ENCODE measurements at places on chromosomes 13 and 19.

DNA sequence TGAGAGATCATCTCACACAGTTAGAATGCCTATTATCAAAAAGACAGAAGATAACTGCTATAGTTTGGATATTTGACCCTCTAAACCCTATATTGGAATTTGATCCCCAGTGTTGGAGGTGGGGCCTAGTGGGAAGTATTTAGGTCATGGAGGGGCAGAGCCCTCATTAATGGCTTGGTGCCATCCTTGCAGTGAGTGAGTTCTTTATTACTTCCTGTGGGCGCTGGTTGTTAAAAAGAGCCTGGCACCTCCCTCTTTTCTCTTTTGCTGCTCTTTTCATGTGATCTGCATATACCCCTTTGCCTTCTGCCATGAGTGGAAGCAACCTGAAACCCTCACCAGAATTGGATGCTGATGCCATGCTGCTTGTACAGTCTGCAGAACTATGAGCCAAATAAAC is 66.8 kb downstream of the TDRD3 start:
- DNase-seq = no peak

DNA sequence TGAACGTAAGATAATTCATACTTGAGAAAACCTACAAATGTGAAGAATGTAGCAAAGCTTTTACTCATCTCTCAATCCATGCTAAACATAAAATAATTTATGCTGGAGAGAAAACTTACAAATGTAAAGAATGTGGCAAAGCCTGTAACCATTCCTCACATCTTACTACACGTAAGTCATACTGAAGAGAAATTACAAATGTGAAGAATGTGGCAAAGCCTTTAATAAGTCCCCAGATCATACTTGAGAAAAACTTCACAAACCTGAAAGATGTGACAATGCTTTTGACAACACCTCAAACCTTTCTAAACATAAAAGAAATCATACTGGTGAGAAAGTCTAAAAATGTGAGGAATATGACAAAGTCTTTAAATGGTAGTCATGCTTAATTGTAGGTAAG is 89.4 kb downstream of the ZNF675 start:
- no peak for DNase-seq

GRCh38 chr19:33435706-33436359 is 62.3 kb downstream of the CEBPG start:
- no peak for DNase-seq

DNA sequence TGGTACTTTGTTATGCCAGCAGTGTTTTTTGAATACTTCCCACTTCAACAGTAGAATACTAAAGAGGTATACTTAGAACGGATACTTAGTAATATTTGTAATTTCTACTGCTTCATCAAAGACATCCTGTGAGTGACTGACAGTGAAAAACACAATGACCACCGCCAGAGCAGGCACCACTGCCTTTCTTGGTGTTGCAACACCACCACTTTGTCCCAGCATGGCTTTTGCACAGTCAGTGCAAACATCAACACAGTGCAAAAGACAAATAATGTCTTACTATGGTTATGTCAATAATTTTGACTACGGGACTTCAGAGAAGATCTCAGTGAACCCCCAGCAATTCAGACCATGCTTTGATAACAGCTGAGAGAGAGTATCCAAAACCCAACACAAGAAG is 220.5 kb downstream of the RBM26 start:
- DNase-seq = no peak

GRCh38 chr19:42229855-42230351 is 9.8 kb downstream of the ZNF526 start:
- DNase-seq = no peak

GRCh38 chr19:18939922-18940768 is 872 bp downstream of the HOMER3 start:
- no peak for DNase-seq

DNA sequence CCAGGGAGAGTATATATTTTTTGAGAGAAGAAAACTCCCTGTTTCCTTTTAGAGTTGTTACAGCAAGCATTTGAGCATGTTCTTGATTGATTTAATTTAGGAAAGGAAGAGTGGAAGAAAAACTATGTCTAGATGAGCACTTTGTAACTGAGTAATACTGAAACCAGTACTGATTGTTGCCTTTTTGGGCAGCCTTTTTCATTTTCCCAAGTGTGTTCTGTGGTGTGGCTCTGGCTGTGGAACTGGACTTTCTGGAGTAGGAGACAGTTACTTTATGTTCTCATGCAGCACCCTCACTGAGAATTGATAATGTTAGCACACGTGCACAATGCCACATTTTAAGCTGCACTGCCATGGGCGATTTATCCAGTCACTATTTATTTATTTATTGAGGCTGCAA is 211.5 kb downstream of the LMO7 start:
- no peak for DNase-seq

- DNase-seq = no peak
Measured at GRCh38 chr13:28318496-28318895, 176.4 kb downstream of the FLT1 start.

DNA sequence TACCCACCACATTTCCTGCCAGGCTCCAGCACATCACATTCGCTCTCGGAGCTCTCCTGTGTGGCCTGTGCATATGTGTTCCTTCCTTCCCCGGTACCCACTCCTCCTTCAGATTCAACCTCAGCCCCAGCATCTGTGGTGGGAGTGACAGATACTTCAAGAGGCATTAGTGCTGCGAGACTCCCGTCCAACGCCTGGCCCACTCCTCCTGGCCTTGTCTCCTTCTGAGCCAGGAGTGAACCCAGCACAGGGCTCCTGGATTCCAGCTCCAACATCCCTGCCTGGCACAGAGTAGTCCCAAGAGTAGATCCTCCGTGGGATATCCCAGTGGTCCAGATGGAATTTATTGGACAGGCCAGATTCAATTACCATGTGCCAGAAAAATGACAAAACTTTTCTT is 55.9 kb downstream of the SACS start:
- no peak for DNase-seq

GRCh38 chr19:44007473-44007872 is 4.7 kb downstream of the ZNF230 start:
- no peak for DNase-seq

- no peak for DNase-seq
Measured at GRCh38 chr13:44573071-44573470, 3.1 kb downstream of the TSC22D1 start.

DNA sequence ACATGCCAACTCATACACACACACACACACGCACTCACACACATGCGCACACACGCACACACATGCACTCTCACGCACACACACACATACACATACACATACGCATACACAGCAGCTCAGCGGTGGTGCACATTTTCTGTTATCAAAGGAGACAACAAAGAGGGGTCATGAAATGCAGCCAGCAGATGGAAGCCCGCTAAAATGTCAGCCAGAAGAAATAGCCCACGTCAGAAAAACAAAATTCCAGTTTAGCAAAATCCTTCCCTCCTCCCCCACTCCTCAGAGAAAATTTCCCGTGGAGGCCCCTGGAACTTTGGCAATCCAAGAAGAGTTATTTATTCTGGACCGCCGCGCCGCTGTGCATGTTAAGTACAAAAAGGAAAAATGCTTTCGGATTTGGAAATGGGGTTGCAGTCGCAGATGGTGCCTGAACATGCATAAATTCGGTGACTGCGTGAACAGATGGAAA is 114.6 kb upstream of the VSTM2B start:
- no peak for DNase-seq

DNA sequence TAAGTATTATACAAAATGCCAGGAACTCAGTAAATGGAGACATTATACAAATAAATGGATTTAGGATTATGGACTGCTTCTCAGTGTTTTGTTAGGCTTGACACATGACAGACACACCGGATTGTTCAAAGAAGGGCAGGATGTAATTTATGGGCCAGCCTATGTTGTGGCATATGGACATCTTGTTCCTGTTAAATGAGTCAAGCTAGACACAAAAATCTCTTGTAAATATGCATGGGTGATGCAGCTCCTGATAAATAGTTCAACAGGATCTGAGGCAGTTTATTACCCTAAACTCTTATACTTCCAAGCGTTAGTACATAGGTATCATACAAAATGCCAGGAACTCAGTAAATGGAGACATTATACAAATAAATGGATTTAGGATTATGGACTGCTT is 502.3 kb downstream of the TBC1D4 start:
- DNase-seq = no peak

GRCh38 chr13:76647550-76647949 is 238.7 kb downstream of the KCTD12 start:
- DNase-seq = no peak

GRCh38 chr13:100502446-100502845 is 86.1 kb downstream of the GGACT start:
- DNase-seq = no peak

DNA sequence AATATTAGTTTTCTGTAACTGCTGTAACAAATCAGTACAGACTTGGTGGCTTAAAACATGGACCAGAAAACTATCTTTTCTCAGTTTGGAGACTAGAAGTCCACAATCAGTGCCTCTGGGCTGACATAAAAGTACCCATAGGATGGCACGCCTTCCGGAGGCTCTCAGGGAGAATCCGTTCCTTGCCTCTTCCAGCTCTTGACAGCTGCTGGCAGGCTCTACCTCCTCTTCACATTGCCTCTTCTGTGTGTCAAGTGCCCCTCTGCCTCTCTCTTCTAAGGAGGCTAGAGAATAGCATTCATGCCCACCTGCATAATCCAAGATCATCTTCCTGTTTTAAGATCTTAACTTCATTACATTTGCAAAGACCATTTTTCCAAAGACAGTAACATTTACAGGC is 1194.2 kb downstream of the EFNB2 start:
- no peak for DNase-seq

- no peak for DNase-seq
Measured at GRCh38 chr19:30450100-30450499, 77.9 kb downstream of the ZNF536 start.

DNA sequence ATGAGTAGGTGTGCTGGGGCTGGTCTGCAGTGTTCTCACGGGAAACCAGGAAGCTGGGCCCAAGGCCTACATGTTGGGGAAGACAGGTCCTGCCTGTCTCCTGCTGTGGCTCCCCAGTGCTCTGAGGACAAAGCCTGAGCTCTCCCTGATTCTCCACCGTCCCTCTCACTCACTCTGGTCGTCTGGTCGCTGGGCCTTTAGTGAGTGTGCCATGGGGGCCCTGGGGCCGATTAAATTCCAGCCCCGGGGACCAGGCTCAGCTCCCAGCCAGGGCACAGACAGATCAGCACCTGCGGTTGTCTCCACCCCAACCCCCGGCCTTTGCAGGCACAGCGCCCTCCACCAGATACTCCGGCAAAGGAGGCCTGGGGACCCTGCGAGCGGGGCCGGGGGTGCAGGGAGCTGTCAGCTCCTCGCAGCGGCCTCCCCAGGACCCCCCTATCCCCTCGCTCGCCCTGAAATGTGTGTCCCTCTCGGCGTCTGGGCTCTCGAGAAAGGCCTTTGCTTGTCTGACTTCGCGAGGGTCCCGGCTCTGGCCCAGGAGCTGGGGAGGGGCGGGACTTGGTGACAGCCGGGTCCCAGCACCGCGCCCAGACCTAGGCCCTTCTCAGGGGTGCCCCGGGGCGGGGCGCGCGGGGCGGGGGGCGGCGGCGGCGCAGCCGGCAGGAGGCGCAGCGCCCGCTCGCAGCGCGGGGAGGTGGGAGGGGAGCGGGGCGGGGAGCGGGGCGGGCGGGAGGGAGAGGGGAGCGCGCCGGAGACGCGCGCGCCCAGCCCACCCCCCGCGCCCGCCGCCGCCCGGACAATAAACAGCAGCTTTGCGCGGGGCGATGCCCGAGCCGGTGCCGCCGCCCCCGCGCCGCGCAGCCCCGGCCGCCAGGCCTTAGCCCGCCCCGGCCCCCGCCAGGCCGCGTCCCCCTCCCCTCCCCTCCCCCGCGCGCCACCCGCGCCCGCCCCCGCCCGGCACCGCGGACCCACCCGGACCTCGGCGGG is at the start of gene PALM:
PALM (plus strand) TSS at position 782 of the 990 bp plus-strand sequence. CDS start 212 bp downstream, outside the sequence.
- no peak for DNase-seq

DNA sequence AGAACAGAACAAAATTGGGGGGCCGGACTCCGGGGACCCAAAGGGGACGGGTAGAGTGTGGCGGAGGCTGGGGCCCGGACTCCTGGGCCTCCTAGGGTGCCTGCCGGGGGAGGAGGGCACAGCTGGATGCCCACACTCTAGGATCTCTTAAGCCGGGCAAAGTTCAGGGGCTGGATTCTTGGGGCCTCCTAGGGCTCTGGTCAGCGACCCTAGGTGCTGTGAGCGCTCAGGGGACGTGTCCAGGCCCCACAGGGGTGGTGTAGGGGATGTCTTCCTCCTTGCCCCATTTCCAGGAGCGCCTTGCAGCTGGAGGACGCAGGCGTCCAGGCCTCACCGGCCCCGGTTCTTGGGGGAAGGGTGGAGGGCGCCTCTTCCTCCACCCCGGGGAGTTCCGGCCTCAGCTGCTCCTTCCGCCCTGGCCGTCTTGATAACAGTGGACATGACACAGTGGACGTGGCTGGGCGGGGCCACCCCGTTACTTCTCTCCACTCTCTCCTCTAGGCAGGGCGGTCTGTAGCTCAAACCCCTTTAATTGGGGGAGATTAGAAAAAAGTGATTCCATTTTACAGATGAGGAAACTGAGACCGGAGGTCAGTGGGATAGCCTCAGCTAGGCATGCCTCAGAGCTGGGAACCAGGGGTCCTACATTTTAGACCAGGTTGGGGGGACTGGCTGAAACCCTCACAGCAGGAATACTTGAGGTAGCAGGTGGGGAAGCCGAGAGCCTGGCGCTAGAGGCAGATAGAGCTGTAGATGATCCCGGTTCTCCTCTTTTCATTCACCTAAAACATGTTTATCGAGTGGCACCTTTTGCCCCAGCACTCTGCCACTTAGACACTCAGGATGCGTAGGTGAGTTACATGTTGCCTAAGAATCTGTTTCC is 705 bp downstream of the STXBP2 start:
- DNase-seq = no peak

GRCh38 chr19:41734156-41734555 is 21.2 kb upstream of the CEACAM6 start:
- no peak for DNase-seq

DNA sequence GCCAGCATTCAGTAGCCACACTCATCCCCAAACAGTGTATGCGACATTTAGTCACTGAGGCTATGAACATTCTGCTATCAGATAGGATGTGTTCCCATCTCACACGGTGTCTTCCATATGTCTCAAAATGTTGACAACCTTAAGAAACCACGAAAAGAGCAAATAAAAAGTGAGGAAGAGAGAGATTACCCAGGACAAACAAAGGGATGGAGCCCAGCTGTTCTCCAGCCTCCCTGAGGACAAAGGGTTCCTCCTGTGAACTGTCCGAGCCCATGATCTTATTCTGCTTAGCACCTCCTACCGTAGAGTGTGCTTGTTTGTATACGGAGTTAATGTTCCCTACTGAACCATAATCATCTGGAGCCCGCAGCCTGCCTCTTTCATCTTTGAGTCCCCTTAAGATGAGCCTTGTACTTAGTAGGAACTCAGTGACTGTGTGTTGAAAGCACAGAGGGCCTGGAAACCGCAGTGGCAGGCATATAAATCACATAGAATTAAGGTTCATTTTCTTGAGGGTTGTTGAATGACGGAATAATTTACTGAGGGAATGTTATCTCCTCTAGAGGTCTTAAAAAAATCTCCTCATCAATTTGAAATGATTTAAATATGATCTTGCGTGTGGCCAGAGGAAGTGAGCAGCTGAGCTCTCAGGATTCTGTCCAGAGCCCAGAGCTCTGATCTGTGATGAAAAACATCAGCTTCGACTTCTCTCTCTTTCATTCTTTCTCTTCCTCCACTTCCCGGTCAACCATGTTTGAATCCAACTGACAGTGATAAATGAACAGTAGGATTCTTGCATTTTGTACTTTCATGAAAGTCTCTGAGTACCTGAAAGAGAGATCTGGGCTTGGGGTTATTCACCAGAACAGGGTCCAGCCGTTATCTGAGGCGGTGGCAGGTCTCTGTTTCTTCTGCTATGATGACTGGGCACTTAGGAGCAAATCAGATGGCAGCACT is 200.5 kb downstream of the KLF5 start:
- DNase-seq = no peak

GRCh38 chr13:60453490-60453889 is 56.5 kb downstream of the TDRD3 start:
- no peak for DNase-seq
